ENCODE measurements at places on chromosomes 13 and 19.

GRCh38 chr13:107993239-107993949, 221.9 kb downstream of the LIG4 start:
- DNase-seq: no peak

DNA sequence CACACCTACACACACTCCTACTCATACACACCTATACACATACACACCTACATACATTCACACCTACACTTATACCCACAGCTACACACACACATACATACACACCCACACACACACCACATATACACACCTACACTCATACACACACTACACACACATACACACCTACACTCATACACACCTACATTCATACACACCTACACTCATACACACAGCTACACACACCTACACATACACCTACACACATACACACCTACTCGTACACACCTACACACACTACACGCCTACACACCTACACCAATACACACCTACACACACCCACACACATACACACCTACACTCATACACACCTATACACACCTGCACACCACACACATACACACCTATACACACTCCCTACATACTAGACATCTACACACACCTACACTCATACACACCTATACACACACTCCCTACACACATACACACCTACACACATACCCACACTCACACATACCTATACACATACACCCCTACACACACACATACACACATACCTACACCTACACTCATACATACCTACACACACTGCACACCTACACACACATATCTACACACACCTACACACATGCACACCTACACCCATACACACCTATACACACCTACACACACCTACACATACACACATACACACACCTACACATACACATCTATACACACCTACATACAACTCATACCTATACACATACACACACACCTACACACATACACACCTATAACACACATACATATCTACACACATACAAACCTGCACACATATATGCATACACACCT, 285.2 kb upstream of the MAB21L1 start:
- DNase-seq: no peak

GRCh38 chr19:49224879-49225278, 67.3 kb downstream of the TRPM4 start:
- DNase-seq: peak; percentile 40

DNA sequence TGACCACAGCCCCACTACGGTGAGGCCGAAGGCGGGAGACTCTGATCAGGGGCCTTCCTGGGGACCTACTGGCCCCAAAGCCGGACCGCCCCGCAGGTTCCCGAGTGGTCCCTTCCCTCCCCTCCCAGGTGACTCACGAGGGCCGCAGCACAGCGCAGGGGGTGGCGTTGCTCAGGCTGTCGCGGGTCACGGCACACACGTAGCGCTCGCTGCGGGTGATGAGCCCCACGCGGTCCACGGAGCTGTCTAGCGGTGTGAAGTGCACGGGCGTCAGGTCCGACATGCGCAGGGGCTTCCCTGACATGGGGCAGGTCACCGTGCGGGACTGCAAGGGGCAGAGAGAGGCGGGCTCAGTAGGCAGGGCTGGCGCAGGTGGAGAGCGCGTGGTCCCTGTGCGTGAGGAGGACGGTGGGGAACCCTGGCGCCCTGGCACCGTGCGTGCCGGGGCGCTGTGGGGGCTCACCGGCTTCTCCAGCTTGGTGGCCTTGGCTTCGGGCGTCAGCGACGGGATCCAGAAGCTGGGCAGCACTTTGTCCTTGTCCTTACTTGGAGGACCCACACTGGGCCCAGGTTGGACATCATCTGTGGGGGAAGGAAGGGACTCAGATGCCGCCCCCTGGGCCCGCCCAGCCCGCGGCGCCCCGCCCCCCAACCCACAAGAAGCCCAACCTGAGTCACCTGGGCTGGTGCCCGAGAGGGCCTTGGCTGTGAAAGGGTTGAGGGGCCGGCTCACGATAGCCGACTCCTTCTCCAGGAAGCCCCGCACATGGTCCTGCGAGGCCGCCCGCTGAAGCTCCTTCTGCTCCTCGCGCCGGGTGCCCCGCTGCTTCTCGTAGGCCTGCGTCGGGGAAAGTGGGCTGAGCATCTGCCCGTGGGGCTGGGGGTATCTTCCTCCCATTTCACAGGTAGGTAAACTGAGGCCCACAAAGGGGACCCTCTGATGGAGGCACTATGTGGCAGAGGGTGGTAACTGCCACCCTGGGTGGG, 23.7 kb downstream of the NOSIP start:
- DNase-seq: no peak

GRCh38 chr13:36297366-36298338, at the start of gene CCDC169:
Gene CCDC169 (minus strand): TSS chr13:36297814. CDS start chr13:36297719, 95 bp downstream.
- DNase-seq: no peak

GRCh38 chr13:83201506-83201905, 680.8 kb downstream of the SLITRK1 start:
- no peak for DNase-seq

DNA sequence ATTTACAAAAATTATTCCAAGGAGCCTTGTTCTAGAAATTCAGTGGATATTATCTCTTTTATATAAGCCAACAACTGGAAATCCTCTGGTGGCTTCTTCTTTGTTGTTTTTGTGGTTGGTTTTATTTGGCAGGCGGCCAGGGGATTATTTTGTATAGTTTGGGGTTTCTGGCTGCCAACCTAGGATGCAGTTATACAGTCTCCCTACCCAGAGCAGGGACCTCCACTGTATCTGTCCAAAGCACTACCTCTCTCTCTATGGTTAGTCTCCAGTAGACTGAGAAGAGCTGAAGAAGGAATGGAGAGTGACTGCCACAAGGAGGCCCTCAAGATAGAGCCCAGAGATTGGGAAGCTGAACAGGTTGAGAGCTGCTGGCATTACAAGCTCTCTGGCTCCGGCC, 80.2 kb downstream of the ZAR1L start:
- DNase-seq: no peak

DNA sequence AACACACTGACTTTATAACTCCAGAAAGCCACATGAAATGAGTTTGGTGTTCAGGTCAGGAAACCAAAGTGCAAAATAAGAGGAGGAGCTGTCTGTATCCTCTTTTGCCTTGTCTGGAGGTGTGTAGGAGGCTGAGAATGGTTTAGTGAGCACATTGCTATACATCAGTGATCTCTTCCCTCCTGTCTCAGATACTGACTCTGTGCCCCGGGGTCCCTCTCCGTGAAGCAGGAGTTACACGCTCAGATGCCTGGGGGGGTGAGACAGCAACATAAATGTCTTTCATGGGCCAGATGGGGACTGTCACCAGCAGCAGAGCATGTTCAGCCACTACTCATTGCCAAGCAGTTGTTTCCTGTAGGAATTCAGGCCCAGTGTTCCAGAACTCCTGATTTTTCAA, 285.4 kb downstream of the ATP8A2 start:
- no peak for DNase-seq

- no peak for DNase-seq
Observed at GRCh38 chr19:46265217-46265828, 31.5 kb upstream of the HIF3A start.

- no peak for DNase-seq
Observed at GRCh38 chr13:91031508-91031907, 316.0 kb upstream of the MIR17HG start.

GRCh38 chr13:38223089-38223488, 126.6 kb upstream of the UFM1 start:
- no peak for DNase-seq

- no peak for DNase-seq
Observed at GRCh38 chr13:97702614-97703013, 250.9 kb upstream of the IPO5 start.

DNA sequence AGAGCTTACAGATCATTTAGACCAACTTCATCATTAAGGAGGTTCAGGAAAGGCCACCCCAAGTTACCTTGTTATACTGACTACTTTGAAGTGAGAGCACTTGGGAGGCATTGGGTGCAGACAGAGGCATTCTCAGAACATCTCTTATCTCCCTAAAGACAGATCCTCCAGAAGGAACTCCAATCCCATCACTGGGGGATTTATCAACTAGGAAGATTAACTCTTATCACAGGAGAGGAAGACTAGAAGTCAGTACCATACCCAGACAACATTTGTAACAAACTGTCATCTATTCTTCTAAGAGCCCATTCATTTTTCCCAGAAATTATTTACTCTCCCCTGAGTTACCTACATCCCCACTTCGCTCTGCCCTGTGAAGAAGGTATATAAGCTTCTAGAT, 5.8 kb upstream of the RFXAP start:
- DNase-seq: no peak

- no peak for DNase-seq
Observed at GRCh38 chr19:38429055-38429810, 3.2 kb upstream of the RASGRP4 start.

GRCh38 chr13:42272115-42272803, at the start of gene AKAP11:
Gene AKAP11 (plus strand): TSS chr13:42272152. CDS start chr13:42286349, 14,197 bp downstream.
- DNase-seq: no peak

- DNase-seq: no peak
Observed at GRCh38 chr13:40204246-40204645, 462.2 kb downstream of the FOXO1 start.

Data from NCI-H2081 treated with DMSO at 0.1 percent for 48 hours (cell line).